ENCODE measurements at places on chromosomes 16 and 17.

DNA sequence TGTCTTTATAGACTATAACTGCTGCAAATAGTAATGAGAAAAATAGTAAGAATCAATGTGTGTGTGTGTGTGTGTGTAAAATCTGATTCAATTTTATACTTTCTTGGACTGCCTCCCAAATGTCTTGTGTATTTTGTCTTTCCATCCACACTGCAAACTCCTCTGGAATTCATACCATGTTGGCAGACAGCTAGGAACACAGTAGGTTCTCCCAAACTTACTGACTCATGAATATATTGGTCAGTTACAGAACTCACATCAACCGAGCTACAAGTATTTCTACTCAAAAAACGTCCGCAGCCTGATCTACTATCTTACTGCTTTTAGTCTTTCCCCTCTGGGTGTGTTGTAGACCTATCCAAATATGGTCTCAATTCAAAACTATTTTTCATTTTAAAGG is 542.7 kb upstream of the PSMD7 start:
- DNase-seq, result no peak

DNA sequence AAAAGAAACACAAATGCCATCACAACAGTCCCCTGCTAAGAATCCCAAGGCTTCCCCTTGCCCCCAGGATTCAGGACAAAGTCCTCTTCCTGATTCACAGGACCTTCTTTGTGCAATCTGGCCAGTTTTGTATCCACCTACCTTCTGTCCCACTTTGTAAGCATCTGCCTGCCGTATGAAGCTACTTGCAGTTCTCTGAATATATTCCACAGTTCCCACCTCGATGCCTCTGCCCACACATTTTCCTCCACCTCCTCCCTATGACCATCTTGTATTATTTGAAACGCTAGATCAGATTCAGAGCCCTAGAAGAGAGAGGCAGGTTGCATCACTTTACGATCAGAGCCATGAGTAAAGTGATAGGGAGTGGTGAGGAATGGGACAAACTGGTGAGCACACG is 159.2 kb upstream of the XYLT1 start:
- DNase-seq, result no peak

- DNase-seq, result no peak
Observed at GRCh38 chr16:15055141-15056053, 477 bp downstream of the NTAN1 start.

DNA sequence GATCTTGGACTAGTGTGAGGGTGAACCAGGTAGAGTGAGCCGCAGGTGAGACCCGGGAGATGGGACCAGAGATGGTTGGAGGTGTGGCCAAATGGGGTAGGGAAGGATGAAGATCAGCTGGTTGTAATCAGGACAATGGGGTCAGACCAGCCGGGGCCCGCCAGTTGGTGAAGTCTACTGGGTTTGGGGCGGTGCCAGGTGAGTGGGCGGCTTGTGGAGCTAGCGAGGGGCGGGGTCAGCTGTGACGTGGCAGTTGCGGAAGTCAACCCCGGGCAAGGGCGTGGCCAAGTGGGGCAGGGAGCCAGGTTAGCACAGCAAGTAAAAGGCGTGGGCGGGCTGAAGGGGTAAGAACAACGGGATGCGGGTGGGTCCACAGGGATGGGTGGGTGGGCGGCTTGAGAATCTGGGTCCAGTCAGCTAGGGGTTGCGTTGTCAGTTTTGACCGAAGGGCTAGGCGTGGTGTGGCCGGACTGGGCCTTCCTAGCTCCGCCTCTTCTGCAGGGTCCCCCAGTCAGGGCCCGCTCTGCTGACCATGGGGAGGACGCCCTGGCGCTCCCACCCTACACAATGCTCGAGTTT is 25.5 kb upstream of the ALKBH5 start:
- peak; percentile 95 for DNase-seq

DNA sequence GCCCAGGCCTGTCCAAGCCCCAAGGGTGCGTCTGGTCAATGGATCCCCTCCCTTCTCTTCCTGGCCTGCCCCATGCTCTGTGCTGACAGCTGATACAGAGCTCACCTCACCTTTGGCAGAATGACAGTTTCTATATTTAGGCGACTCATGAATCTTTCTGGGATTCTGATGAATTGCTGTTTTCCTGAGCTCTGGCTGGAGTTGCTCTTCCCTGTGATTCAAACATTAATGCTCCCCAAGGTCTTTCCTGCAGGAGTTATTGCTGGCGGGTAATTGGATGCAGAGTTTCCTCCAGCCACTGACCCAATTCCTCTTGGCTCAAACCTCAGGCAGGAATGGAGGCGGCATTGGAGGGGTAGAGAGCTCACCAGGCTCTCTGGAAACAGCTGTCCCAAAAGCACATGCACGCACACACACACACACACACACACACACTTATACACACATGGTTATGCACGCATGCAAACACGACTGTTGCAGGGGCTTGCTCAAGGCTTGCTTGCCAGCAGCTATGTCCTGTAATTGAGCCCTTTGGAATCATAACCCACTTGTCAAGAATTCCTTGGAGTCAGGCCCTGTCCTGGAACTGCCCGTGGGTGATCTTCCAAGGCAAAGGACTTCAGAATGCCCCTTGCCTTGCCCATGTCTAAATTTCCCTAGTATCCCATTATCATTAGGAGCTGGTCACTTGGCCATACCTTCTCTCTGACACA is 128.8 kb downstream of the ASIC2 start:
- DNase-seq, result no peak

DNA sequence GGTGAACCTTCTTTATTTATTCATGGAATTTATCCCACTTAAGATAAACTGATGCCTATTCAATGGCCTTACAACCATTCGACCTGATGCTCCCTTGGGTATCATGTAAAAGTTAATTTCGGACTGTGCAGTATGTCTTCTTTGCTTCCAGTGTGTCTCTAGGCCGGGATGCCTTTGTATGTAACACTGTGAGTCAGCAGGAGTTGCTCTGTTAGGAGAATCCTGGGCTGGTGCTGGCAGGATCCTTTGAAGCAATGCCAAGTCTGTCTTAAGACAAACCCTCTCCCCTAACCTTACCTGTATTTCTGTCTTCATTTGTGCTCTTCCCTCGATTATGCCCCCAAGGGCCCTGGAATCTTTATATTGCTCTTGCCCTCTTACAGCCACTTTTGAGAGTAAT is 37.9 kb upstream of the ABCA8 start:
- DNase-seq, result no peak

DNA sequence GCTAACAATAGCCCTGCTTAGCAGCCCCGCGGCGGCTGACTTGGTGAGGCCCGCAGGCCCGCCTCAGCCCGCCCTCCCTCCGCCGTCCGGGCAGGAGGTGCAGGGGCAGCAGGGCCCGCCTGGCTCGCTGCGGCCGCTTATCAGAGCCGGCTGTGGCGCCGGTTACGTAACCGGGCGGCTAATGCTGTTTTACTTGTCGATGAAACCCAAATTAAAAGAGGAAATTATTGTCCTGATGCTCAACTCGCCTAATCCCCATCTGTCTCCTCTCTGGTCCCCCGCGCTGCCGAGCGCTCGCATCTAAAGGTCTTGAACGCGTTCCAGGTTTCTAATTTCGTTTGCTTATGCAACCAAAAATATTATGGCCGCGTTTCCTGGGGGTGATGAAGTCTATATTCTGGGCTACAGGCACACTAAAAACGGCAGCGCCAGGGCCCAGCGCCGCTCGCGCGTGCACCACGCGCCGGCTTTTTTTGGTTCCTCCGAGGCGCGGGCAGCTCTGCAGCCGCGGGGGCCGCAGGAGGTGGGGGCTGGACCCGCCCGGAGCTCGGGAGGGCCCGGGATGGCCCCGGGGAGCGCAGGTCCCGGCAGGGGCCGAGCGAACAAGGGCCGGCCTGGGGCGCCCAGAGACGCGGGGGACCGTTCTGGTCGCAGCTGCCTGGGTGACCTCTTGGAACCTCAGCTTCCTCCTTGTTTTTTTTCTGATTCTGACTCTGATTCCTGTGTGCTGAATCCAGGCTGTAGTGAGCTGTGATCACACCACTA is 65.2 kb upstream of the TOB1 start:
- DNase-seq, result peak; percentile 45

- no peak for DNase-seq
Observed at GRCh38 chr16:77888871-77889270, 100.5 kb downstream of the VAT1L start.

DNA sequence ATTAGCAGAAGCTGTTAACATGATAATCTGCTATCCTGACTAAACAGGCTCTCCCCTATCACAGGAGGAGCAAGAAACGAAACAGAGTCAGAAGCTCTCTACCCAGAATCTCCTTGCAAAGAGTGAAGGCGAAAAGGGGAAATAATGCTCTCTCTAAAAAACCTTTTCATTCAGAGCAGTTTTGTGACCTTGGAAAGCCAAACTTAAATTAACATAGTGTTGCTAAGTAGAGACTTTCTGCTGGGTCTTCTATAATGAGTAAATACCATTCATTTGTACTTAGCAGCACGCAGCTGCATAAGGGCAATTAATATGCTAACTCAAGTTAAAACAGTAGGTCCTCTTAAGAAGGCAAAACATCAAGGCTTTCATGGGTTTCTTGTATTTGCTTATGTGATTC is 101.7 kb upstream of the GPR139 start:
- no peak for DNase-seq

GRCh38 chr16:67305216-67306071 is 21.1 kb downstream of the KCTD19 start:
- DNase-seq, result no peak

- no peak for DNase-seq
Observed at GRCh38 chr17:48610282-48611211, at the start of gene HOXB7. HOXB7 (minus strand) TSS chr17:48611017; CDS start chr17:48610918, 99 bp downstream.

- DNase-seq, result no peak
Observed at GRCh38 chr17:66715745-66716156, 119.2 kb upstream of the CACNG5 start.

GRCh38 chr17:82807562-82807961 is 32.3 kb downstream of the ZNF750 start:
- no peak for DNase-seq

GRCh38 chr17:29837531-29837930 is 92.5 kb downstream of the SSH2 start:
- no peak for DNase-seq
